ENCODE measurements at places on chromosomes 11 and 22. TPM values are rescaled to one million over a fixed set of nuclear protein-coding genes. Genes with fewer than 3 reads are reported as not detected.

LRRC74B gene
- not detected for total RNA-seq

SEC14L6 gene
- 0.22 TPM for total RNA-seq

MRGPRX3 gene
- 0.31 TPM for total RNA-seq

C11orf65 gene
- total RNA-seq, result not detected

All from gastroesophageal sphincter (tissue), 4 donors.